ENCODE measurements at places on chromosomes 2 and 18.
A peak's percentile ranks its signal among the peaks of the same experiment; 100 is the strongest.

DNA sequence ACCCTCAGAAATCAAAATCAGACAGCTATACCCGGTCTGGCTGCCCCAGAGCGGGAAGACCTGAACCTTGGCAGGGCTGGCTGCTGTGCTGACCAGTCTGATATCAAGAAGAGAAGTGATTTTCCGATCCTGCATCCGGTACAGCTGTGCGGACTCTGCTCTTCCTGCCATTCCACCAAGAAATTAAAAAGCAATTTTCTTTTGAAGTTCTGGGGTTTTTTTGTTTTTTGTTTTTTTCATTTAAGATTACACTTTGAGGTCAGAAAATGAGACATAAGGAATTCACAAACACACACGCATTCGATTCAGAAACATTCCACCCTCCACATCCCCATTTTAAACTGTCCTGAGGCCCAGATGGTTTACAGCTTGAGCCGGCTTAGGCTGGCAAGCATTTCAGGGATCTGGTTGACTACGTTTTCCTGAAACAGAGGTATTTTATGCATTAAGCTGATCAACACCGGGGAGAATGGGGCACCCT is 156.5 kb downstream of the COL6A3 start:
- DNase-seq: no peak

- no peak for DNase-seq
These were observed 52.6 kb downstream of the CD28 start for GRCh38 chr2:203758841-203759689.

DNA sequence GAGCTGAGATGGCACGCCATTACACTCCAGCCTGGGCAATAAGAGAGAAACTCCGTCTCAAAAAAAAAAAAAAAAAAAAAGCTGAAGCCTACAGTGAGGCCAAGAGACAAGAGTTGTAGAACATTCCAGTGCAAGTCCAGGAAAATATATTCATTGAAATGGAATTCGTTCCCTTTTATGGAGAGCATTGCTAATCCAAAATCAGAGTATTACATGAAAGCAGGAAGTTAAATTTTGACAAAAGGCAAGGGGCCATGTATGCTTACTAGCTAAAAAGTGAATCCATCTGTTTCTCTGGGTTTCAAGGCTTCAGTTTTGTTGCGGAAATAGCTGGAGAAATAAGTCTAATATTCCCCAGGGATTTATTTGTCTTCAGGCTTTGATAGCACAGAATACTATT is 471.7 kb downstream of the THSD7B start:
- DNase-seq: no peak

DNA sequence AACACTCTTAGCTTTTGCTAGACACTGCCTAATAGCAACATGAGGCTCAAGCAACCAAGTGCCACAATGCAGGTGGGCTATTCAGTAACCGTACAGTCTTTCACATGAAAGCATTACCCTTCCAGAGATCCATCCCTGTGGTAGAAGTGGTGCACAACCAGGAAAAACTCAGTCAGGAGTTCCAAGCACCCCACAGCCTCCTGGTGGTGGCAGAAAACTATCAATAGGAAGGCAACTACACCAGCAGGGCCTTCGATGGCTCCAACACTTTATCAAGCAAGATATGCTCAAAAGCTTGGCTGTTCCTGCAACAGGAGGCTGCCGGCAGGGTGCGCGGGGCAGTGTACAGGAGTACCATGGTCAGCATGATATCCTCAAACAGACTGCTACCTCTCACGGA is 176.1 kb upstream of the DLGAP1 start:
- no peak for DNase-seq

DNA sequence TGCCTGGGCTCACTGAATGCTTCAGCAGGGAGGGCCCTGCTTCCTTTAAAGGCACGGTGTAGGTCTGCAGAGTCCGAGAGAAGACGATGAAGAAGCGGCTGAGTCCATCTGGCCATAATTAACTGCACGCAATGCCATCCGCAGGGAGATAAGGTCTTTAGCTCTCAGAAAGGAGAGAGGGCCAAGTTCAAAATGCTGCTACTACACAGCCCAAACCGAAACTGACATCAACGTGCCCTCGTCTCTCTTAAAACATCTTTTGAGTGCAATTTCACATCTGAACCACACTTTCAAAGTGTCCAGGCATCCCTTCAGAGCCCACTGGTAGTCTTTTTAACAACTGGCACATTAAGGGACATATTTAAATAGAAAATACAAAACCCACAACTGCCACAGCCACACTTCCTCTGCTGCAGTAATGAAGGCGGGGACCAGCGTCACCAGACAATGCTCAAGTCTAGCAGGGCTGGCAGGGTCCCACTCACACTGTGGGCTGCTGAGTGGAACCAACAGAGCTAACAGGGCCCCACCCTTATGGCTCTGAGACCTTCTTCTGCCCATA is 35.8 kb downstream of the ST3GAL5 start:
- peak; percentile 77 for DNase-seq

GRCh38 chr2:231212329-231212845 is 14.0 kb downstream of the ARMC9 start:
- DNase-seq: no peak

DNA sequence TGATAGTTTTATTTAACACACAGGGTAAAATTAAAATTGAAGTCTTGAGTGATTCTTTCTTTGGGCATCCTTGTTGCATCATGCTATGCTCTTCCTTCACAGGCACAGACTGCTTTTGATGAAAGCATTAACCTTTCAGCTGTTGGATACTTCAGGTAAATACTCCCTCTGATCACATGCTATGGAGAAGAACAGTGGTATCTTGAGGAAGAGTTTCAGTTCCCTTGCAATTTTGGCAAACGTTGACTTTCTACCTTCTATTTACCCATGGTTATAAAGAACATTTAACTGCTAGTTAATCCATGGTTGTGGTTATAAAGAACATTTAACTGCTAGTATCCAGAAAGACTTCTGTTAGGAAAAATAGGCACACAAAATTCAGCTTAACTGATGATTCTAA is 75.7 kb downstream of the AOX1 start:
- DNase-seq: no peak

GRCh38 chr2:28975671-28976070 is 5.4 kb upstream of the TOGARAM2 start:
- no peak for DNase-seq

GRCh38 chr2:10759151-10759714 is 37.8 kb downstream of the ATP6V1C2 start:
- no peak for DNase-seq
